K562 (cell line): ENCODE measurements at places on chromosomes 6 and 20.
A peak's percentile ranks its signal among the peaks of the same experiment; 100 is the strongest.

- DNase-seq, result no peak
Measured at GRCh38 chr20:59400708-59401107, 100.3 kb downstream of the EDN3 start.

DNA sequence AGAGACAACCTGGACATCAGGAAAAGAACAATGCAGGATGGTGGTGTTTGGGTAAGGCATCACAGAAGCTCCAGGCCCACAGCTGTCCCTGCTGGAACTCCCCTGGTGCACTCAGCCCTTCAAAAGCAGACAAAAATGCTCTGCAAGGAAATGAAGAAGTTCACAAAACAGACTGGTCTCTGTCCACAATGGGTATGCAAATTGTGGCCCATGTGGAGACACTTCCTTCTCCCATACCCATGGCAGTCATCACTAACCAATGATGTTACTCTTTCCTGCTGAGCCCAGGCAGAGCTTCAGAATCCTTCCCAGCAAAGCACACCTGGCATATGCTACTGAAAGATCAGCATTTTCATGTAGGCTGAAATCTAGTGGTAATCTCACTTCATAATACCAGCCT lies 42.6 kb upstream of the PXDC1 start:
- DNase-seq, result no peak

DNA sequence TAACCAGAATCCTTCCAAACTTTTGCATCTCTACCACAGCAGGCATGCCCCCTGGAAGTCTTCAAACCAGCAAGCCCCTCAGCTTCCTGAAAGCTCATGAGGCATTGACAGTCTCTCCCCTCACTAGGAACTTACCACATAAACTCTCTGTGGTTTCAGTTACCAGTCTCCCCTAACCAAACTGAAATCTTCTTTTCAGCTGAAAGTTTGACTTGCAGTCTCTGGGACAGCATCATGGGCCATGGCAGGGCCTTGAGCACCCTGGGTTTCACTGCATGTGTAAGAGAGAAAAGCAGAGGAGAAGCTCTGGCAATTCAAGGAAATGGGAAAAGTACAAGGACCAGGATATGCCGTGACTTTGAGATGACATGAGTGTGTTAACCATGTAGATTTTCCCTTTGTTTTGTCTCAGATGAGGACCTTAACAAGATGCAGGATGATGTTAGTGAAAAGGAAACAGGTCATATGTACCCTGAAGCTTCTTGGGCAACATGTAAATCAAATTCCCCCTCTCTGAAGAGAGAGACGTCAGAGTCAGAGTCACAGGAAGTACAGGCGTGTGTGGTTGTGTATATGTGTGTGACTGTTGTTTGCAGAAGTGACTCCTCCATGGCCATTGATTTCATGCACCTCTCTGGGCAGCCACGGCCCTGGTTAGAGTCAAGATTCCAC lies 106.3 kb downstream of the TNFRSF21 start:
- no peak for DNase-seq

DNA sequence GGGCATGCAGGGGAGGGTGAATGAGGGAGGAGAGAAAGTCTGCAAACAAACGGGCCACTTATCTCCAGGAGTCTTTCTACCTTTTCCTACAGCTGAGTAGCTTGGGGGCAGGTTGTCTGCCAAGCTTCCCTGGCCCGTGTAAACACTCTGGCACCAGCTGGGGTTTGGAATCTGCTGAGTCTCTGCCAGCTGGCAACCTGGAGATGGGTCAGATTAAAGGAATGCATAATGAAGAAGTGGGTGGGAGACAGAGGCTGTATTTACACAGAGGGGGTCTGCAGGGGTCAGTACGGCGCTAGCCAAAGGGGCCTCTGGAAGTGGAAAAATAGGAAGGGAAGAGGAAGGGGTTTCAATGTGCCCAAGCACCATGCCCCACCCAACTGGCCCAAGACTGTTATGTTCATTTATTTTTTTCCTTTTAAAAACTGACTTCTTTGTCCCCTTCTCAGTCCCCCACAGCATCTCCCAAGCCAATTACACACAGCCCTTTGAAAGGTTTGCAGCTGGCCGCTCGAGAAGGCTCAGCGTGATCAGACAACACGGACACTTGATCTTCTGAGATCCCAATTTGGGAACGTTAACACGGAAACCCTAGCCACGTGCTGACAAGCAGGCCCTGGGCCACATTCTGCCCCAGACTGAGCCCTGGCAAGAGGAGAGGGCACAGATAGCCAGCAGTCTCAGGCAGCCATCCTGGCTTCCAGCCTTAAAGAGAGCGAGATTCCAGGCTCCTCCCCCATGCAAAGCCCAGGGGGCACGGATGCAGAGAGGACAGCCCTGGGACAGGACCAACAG lies 25.2 kb downstream of the TRAM2 start:
- DNase-seq, result no peak

DNA sequence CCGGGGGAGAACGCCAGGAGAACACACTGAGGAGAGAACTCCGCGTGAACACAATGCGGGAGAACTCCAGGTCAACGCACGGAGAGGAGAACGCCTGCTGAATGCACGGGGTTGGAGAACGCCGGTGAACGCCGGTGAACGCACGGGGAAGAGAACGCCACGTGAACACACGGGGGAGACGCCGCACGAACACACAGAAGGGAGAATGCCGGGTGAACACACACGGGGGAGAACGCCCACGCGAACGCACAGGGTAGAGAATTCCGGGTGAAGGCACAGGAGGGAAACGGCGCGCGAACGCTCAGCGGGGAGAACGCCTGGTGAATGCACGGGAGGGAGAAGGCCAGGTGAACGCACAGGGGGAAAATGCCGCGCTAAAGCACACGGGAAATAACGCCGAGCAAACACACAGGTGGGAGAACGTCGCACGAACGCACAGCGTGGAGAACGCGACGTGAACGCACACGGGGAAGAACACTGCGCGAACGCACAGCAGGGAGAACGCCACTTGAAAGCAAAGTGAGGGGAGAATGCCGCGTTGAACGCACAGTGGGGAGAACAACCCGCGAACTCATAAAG lies 56.1 kb downstream of the RNASET2 start:
- no peak for DNase-seq

- no peak for DNase-seq
Measured at GRCh38 chr6:33959661-33960344, 156.0 kb upstream of the MLN start.

- no peak for DNase-seq
Measured at GRCh38 chr20:35431621-35432429, 6.2 kb downstream of the GDF5 start.

GRCh38 chr6:6981681-6982322 lies 126.0 kb upstream of the RREB1 start:
- DNase-seq, result no peak

DNA sequence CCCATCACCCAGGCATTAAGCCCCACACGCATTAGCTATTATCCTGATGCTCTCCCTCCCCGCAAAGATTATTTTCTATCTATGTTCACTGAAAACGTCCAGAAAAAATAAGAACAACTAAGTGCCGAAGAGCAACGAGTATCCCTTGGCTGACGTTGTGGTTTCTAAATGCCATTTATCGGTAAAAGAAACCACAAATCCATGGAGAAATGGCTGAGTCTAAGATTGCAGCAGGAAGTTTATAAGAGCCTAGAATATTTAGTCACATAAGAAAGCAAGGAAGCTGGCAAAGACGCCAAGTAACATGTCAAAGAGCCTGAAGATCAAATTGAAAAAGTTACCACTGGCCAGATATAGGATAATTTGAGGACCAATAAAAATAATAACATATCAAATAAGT lies 18.1 kb upstream of the NOX3 start:
- no peak for DNase-seq

- DNase-seq, result no peak
Measured at GRCh38 chr6:73085443-73085871, 139.8 kb downstream of the KHDC1L start.

- no peak for DNase-seq
Measured at GRCh38 chr20:50730765-50731054, 670 bp upstream of the PARD6B start.

DNA sequence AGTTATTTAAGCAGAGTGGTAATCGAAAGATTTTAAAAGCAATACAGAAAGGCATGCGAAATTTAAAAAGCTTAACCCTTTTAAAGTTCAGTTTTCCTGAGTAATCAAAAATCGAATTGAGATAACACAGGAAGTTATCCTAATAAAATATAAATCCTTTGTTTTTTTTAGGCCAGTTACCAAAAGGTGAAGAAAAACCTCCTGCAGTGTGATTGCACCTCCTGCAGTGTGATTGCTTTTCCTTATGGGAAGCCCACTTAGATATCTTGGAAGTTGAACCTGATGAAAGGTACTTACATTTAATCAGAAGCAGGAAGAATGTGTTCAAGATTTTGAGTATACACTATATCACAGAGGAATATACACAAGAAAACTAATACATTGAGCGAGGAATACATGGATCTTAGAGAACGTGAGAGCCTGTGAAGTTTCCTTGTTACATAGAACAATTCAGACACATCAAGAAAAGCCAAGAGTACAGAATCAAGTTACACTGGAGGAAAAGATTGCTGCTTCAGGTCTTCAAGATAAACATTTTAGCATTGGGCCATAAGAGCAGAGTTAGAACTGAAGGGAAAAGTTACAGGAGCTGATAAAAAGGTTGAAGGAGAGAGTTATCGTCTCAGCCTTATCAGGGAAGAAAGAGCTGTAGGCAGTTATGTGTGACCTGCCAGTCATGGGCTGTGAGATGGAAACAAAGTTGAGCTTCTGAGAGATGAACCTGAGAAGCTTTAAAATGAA lies 7.7 kb upstream of the TMEM181 start:
- no peak for DNase-seq

DNA sequence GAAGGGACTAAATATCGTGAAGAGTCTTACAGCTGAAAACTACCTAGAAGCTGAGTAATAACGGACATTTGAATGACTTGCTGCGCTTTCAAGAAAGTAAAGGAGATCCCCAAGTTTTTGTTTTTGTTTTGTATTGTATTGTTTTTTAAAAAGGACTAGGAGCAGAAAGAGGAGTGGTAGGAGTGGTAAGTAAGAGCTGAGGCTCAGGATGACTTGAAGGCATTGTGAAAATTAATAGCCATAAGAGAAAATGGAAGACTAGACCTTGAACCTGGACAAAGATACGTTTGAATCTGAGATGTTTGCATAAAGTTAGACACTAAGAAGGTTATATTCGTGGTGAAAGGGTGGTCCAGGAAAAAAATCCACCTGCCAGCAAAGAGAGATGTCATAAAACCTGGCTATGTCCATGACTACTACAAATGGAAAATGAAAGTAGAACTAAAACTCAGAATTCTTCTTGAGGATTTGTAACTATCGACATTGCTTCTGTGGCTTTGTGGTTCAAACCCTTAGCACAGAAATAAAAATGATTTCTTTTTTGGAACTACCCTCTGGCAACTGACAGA lies 824.8 kb upstream of the FLRT3 start:
- no peak for DNase-seq

DNA sequence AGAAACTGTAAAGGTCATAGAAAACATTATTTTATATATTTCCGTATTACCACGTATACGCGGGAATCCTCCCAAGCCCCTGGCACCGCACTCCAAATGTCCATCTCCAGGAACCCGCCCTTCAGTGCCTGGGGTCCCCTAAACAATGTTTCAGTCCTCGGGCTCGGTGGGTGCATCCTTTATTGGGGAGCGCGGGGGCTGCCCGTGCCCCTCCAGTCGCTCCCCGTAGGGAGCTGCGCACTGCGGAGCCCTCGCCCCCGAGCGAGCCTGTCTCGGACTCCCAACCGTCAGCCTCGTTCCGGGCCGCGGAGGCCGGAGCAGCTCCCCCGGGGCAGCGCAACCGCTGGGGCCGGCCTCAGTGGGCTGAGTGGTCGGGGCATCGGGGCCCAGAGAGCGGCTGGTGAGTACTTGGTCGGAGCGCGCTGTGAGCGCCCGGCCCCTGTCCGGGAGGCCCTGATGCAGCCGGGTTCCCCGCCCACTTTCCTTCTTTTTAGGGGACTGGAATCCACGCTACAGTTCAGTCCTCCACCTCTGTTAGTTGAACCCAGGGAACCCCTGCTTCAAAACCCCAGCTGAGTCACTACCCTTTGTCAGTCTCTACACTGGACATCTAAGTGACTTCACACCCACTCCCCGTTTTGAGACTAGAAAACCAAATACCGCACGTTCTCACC lies at the start of gene DNAH8:
Gene DNAH8 (plus strand): TSS at position 296 of the 674 bp plus-strand sequence. CDS start 7,499 bp downstream, outside the sequence.
- no peak for DNase-seq

- no peak for DNase-seq
Measured at GRCh38 chr6:56033401-56033800, 158.0 kb upstream of the BMP5 start.

- no peak for DNase-seq
Measured at GRCh38 chr6:24154121-24154520, 28.1 kb downstream of the NRSN1 start.

- no peak for DNase-seq
Measured at GRCh38 chr20:51758978-51759544, 9.1 kb downstream of the ATP9A start.

GRCh38 chr6:36399970-36400369 lies 12.5 kb upstream of the ETV7 start:
- DNase-seq, result no peak

DNA sequence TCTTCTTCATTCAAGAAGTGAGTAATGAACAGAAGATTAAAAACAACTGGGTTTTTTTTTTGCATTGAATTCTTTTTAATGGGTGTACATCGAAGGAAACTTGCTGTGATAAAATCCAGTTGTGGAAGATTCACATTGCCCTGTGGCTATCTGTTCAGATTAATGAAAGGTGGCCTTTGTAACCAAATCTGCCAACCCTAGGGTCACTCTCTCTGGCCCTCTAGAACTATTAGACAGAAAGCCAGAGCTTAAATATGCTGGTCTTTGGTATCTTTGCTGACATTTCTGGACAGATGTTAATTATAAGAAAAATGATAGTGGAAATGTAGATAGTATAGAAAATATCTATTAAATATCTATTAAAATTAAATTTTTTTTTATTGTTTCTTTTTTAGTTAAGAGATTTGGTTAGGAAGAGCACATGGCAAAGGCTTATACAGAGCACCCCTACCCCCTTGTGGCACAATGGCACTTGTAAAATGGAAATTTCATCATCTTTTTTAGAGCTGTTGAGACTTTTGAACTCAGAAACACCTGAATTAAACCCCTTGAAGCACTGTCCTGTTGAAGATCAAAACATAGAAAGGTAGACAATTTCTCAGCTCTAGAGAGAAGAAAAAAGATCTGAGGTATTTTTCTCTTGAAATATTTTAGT lies 572.5 kb downstream of the PKHD1 start:
- no peak for DNase-seq

DNA sequence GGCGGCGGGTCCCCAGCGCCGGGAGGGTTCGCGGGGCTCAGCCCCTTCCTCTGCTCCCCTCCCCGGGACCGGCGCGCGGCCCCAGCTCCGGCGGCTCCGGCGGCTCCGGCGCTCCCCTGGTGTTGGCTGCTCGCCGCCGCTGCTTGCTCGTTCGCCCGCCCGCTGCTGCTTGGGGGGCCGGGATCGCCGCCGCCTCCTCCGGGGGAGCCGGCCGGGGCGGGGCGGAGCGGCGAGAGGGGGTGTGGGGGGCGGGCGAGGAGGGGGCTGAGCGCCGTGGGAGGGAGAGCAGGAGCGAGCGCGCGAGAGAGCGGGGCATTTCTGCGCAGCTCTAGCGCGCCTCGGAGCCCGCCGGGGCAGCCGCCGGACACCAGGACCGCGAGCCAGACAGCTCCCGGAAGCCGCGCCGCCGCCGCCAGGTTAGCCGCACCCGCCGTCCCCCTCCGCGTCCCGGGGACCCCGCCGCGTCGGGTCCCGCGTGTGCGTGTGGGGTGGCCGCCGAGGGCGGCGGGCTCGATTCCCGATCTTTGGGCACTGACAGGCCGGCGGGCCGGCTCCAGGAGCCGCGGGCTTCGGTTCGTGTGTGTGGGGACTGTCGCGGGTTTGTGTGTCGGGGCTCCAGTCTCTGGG lies 62.0 kb upstream of the EPB41L1 start:
- peak; percentile 51 for DNase-seq

GRCh38 chr6:157427969-157428368 lies 47.0 kb downstream of the ZDHHC14 start:
- DNase-seq, result no peak

- peak; percentile 36 for DNase-seq
Measured at GRCh38 chr6:31402324-31403282, 792 bp upstream of the MICA start.
